IPS-NIHi11 (cell line): ENCODE measurements at places on chromosomes 6 and 20.

DNA sequence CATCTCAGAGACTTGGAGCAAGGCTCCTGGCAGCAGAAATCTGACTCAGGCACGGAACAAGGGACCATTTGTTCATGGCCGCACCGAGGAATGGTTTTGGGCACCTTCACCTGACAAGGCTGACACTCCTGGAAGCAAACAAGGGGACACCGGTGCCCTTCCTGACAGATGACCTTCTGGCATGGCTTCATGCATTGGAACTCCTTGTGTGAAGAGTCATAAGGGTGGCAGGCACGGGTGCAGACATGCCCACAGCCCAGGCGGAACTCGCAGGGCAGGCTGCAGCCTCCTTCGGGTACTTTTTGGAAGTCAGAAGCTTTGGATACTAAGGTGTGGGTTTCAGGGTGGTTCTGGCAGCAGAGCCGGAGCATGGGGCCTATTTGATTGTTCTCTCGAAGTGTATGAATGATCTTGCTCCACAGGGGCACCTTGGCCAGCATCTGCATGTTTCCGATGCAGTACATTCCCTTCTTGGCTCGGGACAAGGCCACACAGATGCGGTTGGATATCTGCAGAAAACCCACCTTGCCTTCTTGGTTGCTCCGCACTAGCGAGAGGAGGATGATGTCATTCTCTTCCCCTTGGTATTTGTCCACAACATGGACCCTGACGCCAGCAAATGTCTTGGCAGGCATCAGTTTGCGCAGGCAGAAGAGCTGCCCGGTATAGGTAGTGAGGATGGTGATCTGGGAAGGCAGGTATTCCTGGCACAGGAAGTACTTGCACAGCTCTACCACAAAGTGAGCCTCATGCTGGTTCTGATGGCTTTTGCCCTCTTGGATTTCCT lies 28.8 kb downstream of the ZNFX1 start:
- DNase-seq, result no peak

GRCh38 chr20:46963196-46963529 lies 68.5 kb downstream of the EYA2 start:
- no peak for DNase-seq

- no peak for DNase-seq
These were observed 24.2 kb downstream of the MGME1 start for GRCh38 chr20:17992847-17993513.

DNA sequence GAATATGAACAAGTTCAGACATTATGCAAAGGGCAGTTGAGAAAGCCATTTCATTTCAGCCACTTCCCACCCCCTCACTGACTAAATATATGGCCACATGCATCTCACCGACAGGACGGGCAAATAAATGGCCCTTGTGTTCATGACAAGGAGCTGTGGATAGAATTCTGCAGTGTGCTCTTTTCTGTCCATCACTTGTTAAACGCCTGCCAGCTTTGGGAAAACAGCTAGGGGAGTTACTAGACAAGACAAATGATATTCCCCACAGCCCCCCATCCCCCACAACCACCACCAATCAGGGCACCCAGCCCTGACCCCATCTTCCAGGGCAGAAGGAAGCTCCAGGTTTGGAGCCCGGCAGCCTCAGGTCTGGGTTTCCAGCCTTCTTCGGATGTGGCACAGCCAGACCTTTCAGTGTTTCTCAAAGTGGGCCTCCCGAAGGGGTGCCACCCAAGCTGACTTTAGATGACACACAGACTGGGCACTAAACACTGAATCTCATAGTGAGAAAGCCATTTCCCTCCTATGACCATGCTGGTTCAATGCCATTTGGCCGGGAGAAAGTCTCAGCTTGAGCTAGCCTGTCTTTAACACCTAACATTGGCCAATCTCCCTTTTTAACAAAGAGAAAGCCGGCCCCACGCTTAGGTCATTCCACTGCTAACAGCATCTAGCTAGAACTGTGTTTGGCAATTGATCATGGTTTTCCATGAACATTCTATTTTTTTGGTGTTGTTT lies 4.0 kb upstream of the RIPOR3 start:
- DNase-seq, result no peak

DNA sequence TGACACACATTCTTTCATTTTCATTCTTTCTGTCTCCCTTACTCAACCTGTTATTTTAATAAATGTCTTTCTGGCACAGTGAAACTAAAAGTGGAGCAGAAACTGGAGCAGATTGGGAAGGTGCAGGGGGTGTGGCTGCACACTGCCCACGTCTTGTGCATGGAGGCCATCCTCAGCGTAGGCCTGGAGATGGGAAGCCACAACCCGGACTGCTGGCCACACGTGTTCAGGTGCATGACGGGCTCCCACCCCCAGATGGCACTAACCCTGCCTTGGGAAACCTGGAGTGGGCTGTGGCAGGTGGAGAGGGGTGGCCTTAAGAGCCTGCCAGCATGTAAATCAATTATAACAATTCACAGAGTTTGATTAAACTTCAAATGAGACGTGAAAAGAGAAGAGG lies 71.4 kb upstream of the PBOV1 start:
- DNase-seq, result peak; percentile 56

- no peak for DNase-seq
These were observed 203.4 kb upstream of the STXBP5 start for GRCh38 chr6:147000545-147001488.

DNA sequence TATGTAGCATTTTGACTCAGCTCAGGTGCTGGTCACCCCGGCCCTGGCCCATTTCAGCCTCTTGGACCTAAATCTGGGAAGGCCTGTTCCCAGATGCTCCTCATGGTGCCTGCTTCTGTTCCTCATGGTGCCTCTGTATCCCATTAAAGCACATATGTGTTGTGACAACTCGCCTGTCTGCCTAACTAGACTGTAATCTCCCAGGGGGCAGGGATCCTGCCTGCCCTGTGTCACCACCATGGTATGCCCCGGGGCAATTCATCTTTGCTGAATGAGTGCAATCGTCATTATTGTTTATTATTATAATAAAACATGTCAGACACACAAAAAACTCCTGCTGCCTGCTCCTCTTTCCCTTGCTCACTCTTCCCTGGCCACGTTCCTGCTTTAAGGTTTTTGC lies 62.0 kb downstream of the ZFP64 start:
- DNase-seq, result no peak

DNA sequence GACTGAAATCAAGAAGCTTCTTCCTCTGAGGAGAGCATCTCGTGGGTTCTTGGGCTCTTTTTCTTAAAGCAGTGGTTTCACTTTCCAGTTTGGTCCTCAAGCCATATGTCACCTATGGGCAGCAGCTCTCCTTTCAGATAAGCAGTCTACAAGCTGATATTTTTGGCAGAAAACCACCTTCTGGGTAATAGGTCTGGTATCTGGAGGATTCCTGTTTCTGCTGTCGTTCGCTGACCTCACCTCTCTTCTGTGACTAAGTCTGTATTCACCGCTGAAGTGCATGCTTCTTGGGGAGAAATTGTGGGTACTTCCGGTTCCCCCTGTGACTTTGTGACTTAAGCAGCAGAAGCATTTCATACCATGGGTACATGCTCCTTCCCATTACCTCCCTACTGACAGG lies 193.6 kb downstream of the EDN1 start:
- no peak for DNase-seq

GRCh38 chr6:124873066-124873410 lies 89.2 kb upstream of the RNF217 start:
- DNase-seq, result no peak

DNA sequence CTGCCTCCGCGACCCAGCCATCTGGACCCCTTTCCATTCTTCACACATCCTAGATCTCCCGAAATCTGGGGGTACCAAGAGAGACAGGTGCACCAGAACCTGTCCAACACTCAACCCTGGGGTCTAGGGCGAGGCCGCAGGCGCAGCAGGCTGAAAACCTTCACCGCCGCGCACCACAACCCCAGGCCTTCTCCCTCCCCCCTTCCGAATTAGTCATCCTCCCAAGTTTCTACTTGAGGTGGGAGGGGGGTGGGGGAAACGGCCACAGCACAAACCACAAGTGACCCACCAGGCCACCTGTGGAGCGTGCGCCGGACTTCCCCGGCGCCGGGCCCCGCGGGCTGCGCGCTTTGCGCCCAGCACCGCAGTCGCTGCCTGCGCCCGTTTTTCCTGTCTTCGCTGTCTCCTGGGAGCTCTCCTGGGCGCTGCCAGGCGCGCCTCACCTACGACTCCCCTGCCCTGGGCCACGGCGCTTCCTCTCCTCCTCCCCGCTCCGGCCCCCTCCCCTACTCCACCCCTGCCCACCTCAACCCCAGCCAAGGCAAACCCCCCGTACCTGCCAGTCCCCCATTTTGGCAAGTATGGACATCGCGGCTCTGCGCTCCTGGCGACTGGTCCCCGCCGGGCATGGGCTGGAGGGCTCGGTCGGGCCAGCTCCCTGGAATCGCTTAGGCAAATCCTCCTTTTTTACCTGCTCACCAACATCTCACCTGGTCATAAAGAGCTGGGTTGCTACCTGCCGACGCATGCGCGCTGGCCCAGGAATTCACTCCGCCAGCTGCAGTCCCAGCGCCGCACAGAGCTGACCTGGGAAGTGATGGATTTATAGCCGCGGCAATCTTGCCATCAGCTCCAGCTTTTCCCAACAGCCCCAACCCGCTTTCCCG lies 4.2 kb upstream of the TFAP2A start:
- peak; percentile 62 for DNase-seq

DNA sequence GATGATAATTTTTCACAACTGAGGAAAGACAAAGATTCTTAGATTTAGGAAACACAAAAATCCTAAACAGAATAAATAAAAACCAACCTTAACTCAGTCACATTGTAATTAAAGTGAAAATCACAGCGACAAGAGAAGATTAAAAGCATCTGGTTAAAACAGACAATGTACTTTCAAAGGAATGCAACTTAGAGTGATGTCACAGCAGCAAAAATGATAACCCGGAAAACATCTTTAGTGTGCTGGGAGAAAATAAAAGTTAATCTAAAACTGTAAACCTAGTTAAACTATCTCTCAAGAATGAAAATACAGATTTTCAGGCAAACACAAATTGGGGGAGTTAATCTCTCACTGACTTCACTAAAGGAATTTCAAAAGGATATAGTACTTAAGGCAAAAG lies 76.8 kb upstream of the OGFRL1 start:
- DNase-seq, result no peak

GRCh38 chr20:49319208-49319809 lies 41.5 kb upstream of the ZNFX1 start:
- no peak for DNase-seq

DNA sequence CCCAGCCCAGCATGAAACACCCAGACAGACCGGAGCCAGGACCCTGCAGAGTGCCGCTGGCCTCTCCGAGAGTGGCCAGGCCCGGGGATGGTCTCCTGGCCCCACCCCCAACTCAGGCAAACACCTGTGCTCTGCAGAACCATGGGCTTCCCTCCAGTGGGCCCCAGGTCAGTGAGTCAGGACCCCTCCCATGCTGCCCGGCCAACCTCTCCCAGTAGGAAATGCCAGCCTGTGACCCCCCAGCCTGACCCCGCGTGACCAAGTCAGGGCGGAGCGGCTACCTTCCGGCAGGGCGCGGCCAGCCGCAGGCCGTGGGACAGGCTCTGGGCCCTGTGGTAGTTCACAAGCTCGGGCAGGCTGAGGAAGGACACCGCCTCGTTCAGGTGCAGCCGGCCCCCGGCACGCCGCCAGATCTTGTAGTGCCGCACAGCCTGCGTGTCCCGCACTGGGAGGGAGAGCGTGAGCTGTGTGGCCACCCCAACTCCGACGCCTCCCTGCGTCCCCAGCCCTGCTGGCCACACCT lies 3.2 kb downstream of the PTK6 start:
- DNase-seq, result peak; percentile 34

DNA sequence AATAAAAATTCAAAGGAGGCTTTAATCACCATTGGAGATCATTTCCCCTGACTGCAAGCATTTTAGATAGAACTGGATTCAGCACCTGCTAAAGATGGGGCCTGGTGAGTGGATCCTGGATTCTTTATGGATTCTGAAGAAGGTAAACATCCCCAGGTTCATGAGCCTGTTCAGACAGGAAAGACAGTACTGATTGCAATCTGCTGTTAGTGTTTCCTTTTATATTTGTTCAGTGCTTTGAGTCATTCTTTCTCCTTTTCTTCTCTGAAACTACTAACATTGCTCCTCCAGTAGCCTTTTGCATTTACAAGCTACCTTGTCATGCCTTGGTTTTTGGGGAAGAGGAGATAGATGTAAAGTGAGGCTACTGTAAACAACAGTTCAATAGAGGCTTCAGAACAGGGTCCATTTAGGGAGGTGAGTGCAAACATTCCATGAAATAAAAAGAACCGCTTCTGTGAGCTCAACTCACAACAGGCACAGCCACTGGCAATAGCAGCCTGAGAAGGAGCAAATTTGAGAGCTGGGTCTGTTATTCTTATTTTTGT lies 66.4 kb upstream of the PRL start:
- DNase-seq, result no peak

DNA sequence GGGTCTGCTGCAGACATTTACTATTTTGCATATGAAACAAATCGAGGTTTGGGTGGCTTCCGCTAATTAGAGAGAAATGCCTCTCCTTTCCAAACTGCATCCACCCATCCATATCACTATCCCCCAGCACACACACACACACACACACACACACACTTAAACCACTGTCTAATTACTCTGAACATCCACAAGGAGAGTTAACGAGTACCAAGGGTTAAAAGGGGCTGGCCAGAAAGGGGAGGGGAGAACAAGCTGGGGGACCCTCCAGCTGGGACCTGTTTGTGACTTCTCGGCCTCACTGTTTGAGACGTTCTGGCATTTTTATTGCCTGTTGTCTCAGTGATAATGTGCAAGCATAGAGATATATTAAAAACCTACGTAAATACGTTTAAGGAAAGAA lies 261.2 kb downstream of the FOXC1 start:
- DNase-seq, result no peak
